AG09319 (cell line): ENCODE measurements at places on chromosomes 2 and 18.

DNA sequence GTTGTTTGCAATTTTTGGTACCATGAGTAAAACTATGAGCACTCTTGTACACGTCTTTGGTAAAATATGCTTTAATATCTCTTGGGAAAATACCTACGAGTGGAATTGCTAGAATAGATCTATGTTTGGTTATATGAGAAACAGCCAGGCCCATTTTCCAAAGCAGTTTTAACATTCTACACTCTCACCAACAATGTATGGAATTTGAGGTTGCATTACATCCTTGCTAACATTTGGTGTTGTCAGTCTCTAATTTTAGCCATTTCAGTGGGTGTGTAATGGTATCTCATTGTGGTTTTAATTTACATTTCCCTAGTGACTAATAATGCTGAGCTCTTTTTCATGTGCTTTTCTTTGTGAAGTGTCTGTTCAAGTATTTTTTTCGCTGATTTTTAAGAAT is 118.9 kb upstream of the TCF4 start:
- peak; percentile 25 for DNase-seq

DNA sequence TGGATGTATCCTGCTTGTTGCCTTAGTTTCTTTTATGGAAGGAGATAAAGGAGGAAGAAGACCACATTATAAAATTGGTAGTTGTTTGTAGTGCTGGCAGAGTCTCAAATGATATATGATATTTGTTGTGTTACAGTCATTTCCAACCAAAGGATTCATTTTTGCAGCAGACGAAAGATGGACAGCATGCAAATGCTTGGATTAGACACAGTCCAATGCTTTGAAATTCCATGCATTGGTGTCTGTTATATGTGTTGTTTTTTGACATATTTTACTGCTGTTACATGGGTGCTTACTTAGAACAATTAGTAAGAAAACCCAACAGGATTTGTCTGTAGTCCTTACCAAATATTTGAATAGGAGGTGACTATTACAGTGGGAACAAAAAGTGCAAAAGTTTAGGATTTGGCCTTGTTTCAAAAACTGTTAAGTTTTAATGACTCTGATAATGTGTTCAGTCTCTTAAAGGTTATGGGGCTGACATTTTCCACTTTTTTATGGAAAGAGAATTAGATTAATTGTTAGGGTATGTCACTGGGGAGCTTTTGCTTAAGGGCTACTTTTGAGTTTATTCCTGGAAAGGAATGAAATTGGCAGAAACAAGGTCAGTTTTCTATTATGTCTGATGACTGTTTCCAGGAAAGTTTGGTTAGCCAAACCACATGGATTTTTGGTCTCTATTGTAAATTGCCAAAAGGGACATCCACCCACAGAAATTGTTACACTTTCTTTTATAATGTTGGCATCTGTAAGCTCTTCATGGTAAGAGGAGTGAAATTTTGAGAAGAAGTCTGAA is 229.4 kb upstream of the MMADHC start:
- DNase-seq = no peak

GRCh38 chr2:24830786-24831185 is 37.6 kb downstream of the CENPO start:
- DNase-seq = no peak

DNA sequence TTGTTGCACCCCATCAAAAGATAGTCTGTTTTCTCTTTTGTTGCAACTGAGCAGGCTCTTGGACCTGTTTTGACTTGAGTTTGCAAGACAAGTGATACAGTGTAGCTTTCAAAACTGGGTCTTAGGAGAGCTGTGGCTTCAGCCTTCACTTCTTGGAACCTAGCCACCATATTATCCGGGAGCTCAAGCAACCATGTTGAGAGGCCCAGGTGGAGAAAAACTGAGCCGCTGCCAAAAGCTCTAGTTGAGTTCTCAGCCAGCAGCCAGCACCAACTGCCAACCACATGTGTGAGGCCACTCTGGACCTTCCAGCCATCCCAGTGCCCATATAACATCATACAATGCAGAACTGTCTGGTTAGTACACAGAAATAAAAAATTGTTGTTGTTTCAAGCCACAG is 5.4 kb downstream of the CACNB4 start:
- no peak for DNase-seq

GRCh38 chr2:714005-714741 is 37.0 kb upstream of the TMEM18 start:
- peak; percentile 12 for DNase-seq

- no peak for DNase-seq
These were observed 175.2 kb downstream of the METTL4 start for GRCh38 chr18:2396162-2396505.

- DNase-seq = no peak
These were observed 151.3 kb downstream of the TANC1 start for GRCh38 chr2:159119652-159120257.

DNA sequence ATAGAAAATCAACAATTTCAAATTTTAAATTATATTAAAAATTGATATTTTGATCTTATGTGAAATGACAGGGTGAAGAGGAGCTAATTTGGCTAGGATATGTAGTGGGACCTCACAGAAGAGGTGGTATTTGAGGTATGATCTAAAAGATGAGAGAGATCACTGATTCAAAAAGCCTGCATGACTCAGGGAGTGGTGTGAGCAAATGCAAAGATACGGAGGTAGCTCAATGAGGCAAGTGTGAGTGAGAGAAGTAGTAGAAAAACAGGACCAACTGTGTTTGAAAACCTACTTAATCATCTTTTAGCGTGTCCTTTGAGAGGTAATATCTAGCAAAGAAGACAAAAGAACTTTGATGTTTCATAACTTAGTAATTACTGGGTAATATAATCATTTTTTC is 557.5 kb downstream of the DSC3 start:
- DNase-seq = no peak

DNA sequence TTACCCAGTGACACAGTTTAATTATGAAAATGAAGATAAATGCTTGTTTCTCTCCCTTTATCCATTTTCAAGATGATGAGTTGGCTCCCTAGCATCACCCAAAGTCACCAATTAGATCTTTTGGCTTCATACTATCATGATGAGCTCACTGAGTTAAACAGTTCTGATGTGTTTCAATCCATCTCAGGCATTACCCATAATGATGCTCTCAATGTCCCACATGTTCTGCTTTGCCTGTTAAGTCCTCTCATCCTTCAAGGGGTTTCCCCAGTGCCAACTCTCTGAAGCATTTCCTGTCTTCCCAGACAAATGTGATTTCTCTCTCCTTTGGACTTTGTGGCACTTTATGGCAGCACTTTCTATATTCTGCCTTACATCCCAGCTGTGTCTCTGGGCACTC is 92.6 kb downstream of the EPB41L3 start:
- no peak for DNase-seq

DNA sequence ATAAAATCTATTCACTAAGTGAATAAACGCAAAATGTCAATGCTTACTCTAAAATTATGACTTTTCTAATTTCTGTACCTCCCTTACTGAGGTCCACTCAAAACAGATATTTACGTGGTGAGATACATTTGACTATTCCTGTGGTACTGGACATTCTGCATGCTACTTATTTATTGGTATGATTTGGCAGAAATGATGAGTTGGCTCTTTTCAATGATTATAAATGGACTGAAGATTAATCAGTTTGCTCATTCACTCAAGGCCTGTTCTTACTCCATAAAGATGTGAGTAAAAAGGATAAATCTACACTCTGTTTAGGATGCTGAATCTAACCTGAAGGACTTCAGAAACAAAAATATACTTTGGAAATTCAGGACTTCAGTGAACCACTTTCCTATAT is 98.8 kb downstream of the OLA1 start:
- no peak for DNase-seq

GRCh38 chr18:2597639-2598038 is 26.3 kb downstream of the NDC80 start:
- DNase-seq = no peak

- no peak for DNase-seq
These were observed 357.0 kb upstream of the TMEFF2 start for GRCh38 chr2:192551760-192552159.

DNA sequence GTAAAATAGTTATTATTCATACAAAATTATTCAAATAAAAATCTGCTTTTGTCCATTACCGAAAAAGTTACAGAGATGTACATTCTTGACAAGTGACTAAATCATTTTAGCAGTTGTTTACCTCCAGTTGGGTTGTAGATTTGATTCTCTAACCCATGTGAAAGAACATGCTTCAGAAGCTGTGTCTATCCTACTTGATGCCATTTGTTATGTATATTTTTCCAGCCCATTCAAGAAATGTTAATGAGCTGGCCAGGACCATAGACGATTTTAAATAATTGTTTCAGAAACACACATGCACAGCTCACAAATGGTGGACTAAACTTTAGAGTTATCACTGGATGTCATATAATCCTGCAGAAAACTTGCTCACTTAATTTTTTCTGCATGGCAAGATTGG is 391.1 kb upstream of the REG3G start:
- DNase-seq = no peak

DNA sequence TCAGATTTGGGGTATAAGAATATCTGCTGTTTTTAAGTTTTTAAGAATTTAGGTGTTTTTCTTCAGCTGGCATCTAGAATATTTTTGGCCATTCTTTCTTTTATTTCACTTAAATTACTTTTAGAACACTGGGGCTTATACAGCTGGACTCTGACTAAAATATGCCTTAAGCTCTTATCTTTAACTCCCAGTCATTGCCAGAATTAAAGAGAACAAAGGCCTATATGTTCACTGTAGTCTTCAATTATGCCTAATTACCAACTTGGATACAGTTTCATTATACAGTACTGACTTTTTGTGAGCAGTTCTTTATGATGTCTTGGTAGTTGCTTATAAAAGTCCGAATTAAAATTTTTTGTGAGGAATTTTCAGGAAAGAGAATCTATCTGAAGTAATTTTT is 192.8 kb downstream of the ZNF407 start:
- DNase-seq = no peak

GRCh38 chr2:88211003-88211808 is 41.1 kb downstream of the THNSL2 start:
- no peak for DNase-seq
